ENCODE measurements at places on chromosomes 13 and 19.

DNA sequence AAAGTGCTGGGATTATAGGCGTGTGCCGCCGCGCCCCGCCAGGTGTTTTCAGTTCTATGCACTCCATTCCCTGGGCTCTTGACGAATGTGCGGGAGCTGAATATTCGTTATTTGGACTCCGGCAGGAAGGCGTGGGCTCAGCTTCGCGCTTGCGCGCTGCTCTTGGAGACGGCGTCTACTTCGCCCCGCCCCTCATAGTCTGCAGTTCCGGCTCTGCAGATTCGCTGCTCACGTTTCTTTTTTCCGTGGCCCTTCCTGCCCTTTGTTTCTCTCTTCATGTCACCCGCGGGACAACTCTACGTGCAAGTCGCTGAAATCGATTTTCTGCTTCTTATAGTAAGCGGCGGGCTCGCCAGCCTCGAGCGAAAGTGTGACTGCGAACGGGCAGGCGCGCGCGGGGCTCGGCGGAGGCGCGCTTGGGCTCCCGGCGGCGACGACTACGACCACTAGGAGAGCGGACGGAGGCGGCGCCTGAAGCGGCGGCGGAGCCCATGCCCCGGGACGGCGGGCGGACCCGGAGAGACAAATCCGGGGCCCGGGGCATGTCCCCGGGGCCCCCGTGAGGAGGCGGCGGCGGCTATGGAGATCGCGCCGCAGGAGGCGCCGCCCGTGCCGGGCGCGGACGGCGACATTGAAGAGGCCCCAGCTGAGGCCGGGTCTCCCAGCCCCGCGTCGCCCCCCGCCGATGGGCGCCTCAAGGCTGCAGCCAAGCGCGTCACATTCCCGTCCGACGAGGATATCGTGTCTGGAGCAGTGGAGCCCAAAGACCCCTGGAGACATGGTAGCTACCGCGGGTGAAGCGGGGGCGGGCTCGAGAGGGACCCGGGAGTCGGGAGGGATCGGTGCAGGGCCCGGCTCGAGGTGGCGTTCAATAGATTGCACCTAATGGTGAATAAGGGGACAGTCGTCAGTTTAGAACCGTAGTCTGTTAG, at the start of gene PPP1R37:
PPP1R37 (plus strand) TSS at position 433 of the 932 bp plus-strand sequence; CDS start at position 580, 147 bp downstream.
- no peaks in the 10 kb centered on the region for H3K27me3 ChIP-seq
- H3K36me3 ChIP-seq, result peaks cover 9% of the 10 kb centered on the region
- H3K4me3 ChIP-seq, result peak within 1 kb of the TSS; percentile 84
- peak; percentile 93 for DNase-seq

- H3K27me3 ChIP-seq, result no peaks in the 10 kb centered on the region
- no peaks in the 10 kb centered on the region for H3K36me3 ChIP-seq
- H3K4me3 ChIP-seq, result no peak overlapping the region
- DNase-seq, result no peak
Observed at GRCh38 chr13:103517066-103517767, 451.0 kb upstream of the SLC10A2 start.

DNA sequence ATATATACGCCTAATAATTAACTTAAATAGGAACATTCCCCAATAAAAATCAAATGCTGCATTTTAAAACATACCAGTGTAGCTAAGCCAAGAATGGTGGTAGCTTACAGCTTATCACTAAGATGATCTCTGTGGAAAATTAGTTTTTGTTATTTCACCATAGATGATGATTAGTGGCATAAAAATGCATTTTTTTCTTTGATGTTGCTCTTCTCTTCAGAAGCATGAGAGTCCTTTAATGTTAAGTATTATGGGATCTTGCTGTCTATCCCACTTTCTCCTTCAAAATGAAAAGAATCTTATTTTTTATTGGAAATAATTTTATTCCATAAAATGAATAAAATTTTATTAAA, 731.0 kb downstream of the SLITRK1 start:
- no peak overlapping the region for H3K4me3 ChIP-seq
- no peak overlapping the region for H3K27ac ChIP-seq
- no peaks in the 10 kb centered on the region for H3K36me3 ChIP-seq
- H3K27me3 ChIP-seq, result no peaks in the 10 kb centered on the region

DNA sequence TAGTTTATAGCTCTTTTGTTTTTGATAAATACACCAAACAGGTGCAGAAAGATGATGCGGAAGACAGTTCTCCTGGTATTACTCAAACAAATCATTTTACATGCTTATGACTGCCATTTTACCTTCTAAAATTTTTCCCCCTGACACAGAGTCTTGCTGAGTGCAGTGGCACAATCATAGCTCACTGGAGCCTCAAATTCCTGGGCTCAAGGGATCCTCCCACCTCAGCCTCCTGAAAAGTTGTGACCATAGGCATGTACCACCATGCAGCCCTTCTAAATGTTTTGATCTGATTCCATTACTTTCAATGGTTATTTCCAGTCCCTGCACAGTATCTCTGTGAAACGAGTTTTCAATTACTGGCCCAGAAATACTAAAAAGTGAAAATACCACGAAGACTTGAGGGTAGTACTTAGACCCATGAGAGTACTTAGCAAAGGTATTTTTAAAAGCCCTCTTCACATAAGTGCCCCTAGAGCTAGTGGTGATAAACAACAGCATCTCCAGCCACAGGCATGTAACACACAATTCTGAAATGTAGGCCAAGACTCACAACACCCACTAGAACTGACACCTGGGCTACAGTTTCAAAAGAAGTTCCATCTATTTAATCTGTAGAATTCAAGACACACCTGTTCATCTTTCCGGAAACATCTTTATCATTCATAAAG, 11.3 kb downstream of the HSPH1 start:
- H3K27me3 ChIP-seq, result no peaks in the 10 kb centered on the region
- peaks cover 87% of the 10 kb centered on the region for H3K36me3 ChIP-seq
- 0 out of 2 replicates have a peak overlapping the region, but pooled peaks have one; percentile 12 for H3K27ac ChIP-seq
- H3K4me1 ChIP-seq, result no peaks in the 10 kb centered on the region
- no peak for DNase-seq

GRCh38 chr19:41535029-41535622, 40.8 kb upstream of the CEACAM21 start:
- H3K4me1 ChIP-seq, result peaks cover 14% of the 10 kb centered on the region
- peaks cover 39% of the 10 kb centered on the region for H3K27me3 ChIP-seq
- peaks cover 2% of the 10 kb centered on the region for H3K36me3 ChIP-seq

GRCh38 chr13:70769817-70770216, 661.6 kb upstream of the KLHL1 start:
- H3K27ac ChIP-seq, result no peak overlapping the region
- H3K4me1 ChIP-seq, result peaks cover 11% of the 10 kb centered on the region
- no peaks in the 10 kb centered on the region for H3K36me3 ChIP-seq
- H3K27me3 ChIP-seq, result no peaks in the 10 kb centered on the region

- H3K27ac ChIP-seq, result no peak overlapping the region
- no peaks in the 10 kb centered on the region for H3K27me3 ChIP-seq
- no peak overlapping the region for H3K4me3 ChIP-seq
- H3K4me1 ChIP-seq, result no peaks in the 10 kb centered on the region
- no peak for DNase-seq
Observed at GRCh38 chr19:6006896-6007295, 29.0 kb upstream of the RANBP3 start.

DNA sequence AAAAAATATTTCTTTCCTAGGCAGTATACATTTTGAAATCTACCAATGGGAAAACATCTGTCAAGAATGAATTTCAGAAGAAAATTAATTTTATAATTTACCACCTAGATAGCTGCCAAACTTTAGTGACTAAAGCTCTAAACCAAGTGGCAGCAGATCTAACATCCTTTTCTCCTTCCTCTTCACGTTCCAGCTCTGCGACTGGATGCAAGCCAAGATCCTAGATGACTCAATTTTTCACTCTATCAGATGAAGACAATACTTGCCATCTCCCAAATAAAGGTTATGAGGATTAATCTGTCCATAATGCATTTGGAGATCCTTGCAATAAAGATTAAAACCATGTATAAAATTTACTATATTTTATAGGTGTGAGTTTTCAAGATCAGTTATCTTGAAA, 66.7 kb upstream of the MIR17HG start:
- no peaks in the 10 kb centered on the region for H3K36me3 ChIP-seq
- no peaks in the 10 kb centered on the region for H3K27me3 ChIP-seq
- no peak for DNase-seq
- no peaks in the 10 kb centered on the region for H3K4me1 ChIP-seq
- no peak overlapping the region for H3K4me3 ChIP-seq

Data from WTC11 (cell line).